ENCODE measurements at places on chromosomes 1 and 21.

GRCh38 chr1:157575744-157576143 is 22.1 kb downstream of the FCRL4 start:
- no peak for DNase-seq

- DNase-seq: no peak
Observed at GRCh38 chr1:8082945-8083344, 56.8 kb upstream of the ERRFI1 start.

- no peak for DNase-seq
Observed at GRCh38 chr1:844472-845026, 79.2 kb upstream of the SAMD11 start.

GRCh38 chr1:39214021-39214713 is 9.7 kb downstream of the MACF1 start:
- DNase-seq: no peak

DNA sequence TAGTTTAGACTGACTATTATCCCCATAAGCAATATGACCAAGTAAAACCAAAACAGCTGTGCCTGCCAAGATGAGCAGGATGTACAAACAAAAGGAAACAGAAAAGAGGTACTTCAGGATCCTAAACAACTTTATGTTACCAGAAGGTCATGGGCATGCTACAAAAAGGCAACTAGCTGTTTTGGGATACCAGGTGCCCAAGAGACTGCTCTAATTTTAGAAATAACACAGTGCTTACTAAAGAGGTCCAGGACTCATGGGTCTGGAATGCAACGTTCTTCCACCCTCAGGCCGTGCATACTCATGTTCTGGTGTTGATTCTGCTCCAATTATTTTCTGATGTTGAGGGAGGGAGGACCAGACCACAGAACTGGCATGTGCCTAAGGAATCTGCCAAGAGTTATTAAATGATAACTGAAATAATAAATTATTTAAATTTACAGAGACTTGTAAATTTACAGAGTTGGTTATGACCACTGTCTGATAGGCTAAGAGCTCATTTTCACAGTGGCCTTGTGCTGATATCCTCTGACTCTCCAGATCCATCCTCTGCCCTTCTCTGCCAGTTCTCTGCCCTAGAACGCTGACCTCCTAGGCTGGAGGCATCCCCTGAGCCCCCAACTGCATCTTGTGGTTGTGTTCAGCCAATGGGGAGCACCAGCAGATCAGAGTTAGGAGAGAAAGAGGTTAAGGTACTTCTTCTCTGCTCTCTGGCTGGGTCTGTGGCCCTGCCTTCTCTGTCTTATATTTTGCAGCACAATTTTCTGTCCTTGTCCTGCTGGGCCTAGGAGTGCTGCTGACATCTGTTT is 37.7 kb upstream of the BCL10 start:
- DNase-seq: peak; percentile 68

GRCh38 chr1:21773585-21773984 is 9.4 kb downstream of the USP48 start:
- DNase-seq: no peak

DNA sequence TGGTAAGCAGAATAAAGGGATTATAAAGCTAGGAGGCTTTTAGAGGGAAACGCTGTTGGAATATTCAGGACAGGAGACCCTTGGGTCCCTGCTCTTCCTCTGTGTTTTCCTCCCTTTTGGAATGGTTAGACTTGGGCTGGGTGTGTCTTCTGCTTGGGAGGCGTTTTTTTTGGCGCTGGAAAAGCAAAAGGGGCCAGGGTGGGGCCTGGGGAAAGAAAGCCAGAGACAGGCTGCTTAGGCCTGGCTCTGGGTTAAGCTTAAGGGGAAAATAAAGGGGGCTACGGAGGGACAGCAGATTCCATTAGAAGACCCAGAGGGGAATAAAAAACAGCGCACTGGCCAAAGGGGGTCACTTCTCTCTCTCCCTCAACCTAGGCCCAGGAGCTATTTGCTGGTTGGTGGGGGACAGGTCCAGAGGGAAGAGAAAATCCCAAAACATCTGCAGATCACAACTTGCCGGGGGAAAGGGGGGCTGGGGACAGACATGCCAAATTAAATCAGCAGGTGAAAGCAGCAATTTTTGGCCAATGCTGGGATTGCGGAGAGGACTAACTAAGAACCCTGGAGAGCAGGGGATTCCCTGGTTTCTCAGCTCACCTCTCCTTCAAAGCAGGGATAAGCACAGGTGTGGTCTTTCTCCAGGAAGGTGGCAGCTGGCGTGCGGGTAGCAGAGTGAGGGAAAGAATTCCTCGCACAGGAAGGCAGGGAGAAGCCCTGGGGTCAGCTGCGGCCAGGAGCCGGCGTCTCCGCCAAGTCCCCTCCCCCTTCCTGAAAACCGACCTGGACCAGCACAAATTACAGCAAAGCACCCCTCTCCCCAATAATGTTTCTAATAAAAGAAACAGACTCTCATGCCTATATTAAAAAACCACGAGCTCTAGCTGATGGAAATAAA is 82.2 kb upstream of the AK4 start:
- DNase-seq: no peak
